ENCODE measurements at places on chromosomes 5 and 9.

- no peak for DNase-seq
These were observed 2068.0 kb downstream of the MAT2B start for GRCh38 chr5:165573445-165573844.

GRCh38 chr5:168366116-168366515, 74.7 kb downstream of the WWC1 start:
- peak; percentile 99 for DNase-seq

DNA sequence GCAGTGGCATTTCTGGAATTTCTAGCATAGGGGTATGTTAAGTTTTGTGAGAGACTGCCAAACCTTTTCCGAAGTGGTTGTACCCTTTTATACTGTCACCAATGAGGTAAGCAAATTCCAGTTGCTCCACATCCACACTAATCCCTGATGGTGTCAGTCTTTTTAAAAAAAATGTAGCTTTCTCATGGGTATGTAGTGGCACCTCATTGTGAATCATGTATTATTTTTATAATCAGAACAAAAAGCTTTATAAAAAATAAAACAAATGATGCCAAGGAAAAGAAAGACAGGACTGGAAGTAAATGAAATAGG, 93.4 kb upstream of the CLINT1 start:
- no peak for DNase-seq

- no peak for DNase-seq
These were observed 299.9 kb upstream of the MSX2 start for GRCh38 chr5:174424219-174425053.

DNA sequence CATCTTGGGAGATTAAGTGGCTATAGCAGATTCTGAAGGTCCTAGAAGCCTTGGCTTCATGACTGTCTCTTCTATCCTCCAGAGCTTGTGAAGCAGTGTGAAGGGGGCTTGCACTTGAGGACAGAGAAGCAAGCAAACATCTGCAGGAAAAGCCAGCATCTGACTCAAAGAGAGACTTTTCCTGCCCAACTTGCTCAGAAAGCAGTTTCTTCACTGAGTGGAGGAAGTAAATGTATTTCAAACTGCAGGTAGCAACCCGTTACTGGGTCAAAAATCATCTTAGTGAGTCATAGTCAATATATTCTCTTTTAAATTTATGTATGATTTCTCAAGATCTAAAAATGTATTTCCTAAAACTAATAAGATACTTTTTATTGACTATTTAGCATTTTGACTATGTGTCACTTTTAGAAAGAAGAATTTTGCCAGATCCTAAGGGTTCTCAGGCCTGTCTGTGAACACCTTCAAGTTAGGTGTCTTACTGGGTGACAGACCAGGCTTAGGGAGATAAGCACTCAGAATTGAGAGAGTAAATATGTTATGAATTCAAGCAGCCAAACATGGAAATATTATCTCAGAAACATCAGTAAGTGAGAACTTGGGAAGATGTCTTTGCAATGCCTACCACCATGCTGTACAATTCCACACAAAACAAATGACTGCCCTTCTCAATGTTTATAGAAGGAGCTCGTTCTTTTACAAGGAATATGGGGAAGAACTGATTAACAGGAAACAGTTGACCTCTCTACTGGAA, 72.6 kb upstream of the DMAC1 start:
- DNase-seq = no peak

DNA sequence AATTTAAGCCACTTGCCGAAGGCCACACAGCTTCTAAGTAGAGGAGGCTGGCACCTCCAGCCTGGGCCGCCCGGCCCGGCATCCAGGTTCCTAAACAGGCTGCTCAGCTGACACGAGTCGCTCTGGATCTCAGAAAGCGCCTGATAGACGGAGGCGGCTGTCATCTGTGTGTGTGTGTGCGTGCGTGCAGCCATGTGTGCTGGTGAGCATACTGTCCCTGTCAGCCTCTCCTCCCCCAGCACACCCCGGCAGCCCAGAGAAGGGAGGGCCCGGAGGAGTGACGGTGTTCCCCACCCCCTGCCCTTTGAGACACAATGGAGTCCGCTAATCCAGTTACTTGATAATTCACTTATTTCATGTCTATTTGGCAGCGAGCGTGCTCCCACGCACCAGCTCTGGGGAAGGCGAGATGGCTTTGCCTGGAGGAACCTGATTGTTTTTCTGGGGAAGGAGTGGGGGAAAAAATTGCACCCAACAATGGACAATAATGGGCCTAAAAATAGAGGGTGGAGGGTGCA, 20.0 kb downstream of the NTNG2 start:
- DNase-seq = no peak

DNA sequence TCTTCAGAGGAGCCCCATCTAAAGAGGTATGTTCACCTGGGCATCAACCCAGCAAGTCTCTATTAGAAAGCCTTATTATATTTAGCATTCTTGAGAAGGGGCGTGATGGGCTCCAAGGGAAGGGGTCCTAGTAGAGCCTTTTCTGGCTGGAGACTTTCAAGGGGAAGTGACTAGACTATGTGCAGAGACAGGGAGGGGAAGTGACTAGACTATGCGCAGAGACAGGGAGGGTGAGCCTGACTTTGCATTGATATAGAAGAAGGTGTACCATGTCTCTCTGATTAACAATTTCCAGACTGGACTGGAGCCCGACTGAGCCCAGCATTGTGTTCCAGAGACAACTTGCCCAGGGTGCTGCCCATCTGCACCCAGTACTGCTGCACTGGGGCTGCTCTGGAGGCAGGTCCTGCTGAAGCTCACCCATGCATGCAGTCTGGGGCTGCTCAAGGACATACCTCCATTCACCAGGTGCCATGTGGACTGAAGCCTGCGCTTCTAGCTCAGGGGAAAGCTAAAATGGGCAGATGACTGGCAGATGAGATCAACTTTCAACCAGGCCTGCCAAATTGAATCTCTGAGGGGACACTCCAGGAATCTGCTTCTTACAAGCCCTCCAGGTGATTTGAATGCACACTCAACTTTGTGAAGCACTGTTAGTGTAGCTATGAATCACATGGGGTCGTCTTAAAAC, 83.0 kb upstream of the GNA14 start:
- DNase-seq = no peak

DNA sequence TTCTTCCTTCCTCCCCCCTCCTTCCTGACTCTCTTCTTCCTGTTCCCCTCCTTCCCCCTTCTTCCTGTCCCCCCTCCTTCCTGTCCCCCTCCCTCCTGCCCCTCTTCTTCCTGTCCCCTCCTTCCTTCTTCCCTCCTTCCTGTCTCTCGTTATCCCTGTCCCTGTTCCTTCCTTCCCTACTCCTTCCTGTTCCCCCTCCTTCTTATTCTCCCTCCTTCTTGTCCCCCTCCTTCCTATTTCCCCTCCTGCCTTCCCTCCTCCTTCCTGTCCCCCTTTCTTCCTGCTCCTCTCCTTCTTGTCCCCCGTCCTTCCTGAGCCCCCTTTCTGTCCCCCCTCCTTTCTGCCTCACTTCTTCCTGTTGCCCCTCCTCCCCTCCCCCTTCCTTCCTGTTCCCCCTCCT, 70.6 kb downstream of the COL5A1 start:
- no peak for DNase-seq

All from fibroblast of upper back skin (primary cell).